ENCODE measurements at places on chromosomes 7 and 10.

GRCh38 chr10:98262571-98262970, 5.4 kb downstream of the LOXL4 start:
- no peak for DNase-seq
- no peak overlapping the region for H3K4me3 ChIP-seq
- H3K36me3 ChIP-seq, result no peaks in the 10 kb centered on the region
- H3K4me1 ChIP-seq, result peaks cover 58% of the 10 kb centered on the region

GRCh38 chr7:6392712-6393666, 54.8 kb downstream of the DAGLB start:
- H3K36me3 ChIP-seq, result peaks cover 25% of the 10 kb centered on the region
- H3K27ac ChIP-seq, result peak overlapping the region; percentile 38
- no peaks in the 10 kb centered on the region for H3K27me3 ChIP-seq

DNA sequence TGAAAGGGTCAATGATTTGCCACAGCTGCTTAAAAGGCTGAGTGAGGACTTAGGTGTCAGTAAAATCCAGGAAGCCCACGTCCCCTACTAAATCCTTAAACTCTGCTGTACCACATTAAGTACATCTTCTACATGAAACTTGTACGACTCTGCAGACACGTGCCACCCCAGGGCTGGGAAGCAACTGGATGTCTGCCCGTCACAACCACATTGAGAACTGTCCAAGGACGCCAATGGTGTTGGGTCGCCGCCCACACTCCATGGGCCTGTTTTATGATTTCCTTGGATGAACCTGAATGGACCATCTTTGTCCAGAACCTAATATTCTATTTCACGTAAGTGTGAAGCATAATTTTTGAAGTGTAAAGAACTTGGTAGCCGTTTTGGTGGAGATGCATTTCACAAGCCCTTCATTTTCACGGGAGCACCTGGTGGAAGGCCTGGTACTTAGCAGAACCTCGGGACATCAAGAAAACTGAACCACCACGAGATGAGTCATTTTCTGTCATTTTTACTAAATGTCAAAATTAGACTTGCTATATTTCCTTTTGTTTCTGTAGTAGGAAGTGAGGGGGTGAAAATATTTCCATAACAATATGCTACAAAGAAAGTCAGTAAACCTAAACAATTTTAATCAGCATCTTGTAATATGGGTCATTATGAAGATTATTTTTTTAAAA, 134.9 kb downstream of the SFMBT2 start:
- H3K36me3 ChIP-seq, result no peaks in the 10 kb centered on the region
- no peak for DNase-seq
- no peaks in the 10 kb centered on the region for H3K4me1 ChIP-seq

- DNase-seq, result no peak
- no peaks in the 10 kb centered on the region for H3K4me1 ChIP-seq
- H3K27ac ChIP-seq, result no peak overlapping the region
- H3K4me3 ChIP-seq, result no peak overlapping the region
- H3K36me3 ChIP-seq, result peaks cover 7% of the 10 kb centered on the region
These were observed 84.6 kb downstream of the VPS50 start for GRCh38 chr7:93316730-93317129.

DNA sequence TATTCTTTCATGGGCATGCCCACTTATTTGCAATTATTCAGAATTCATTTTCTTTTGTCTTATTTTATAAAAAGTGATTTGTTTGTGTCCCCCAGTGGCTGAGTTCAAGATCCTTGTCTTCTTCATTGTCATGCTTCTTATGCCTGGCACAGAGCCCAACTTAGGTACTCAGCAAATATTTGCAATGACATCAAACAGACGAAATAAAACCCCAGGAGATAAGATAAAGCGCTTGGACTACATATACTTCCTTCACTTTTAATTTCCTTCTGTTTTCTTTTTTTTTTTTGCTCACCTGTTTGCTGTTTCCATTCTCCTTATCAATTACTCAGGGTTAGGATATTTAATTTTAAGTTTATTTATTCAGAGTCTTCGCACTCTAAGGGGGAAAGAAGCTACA, 225.0 kb downstream of the SDHAF3 start:
- H3K4me3 ChIP-seq, result no peak overlapping the region
- no peaks in the 10 kb centered on the region for H3K27me3 ChIP-seq
- no peaks in the 10 kb centered on the region for H3K4me1 ChIP-seq
- DNase-seq, result no peak
- no peaks in the 10 kb centered on the region for H3K36me3 ChIP-seq

- H3K4me3 ChIP-seq, result no peak overlapping the region
- H3K27ac ChIP-seq, result no peak overlapping the region
- H3K4me1 ChIP-seq, result no peaks in the 10 kb centered on the region
- H3K36me3 ChIP-seq, result no peaks in the 10 kb centered on the region
- no peak for DNase-seq
These were observed 71.2 kb upstream of the AOAH start for GRCh38 chr7:36795451-36796021.

GRCh38 chr10:130470973-130471372, 334.8 kb downstream of the GLRX3 start:
- H3K36me3 ChIP-seq, result no peaks in the 10 kb centered on the region
- no peaks in the 10 kb centered on the region for H3K4me1 ChIP-seq
- no peak for DNase-seq

GRCh38 chr7:113093561-113093960, 6.9 kb upstream of the GPR85 start:
- no peaks in the 10 kb centered on the region for H3K36me3 ChIP-seq
- no peak overlapping the region for H3K27ac ChIP-seq
- H3K4me3 ChIP-seq, result no peak overlapping the region
- H3K27me3 ChIP-seq, result no peaks in the 10 kb centered on the region
- no peak for DNase-seq

GRCh38 chr7:150947761-150948651, 30.1 kb downstream of the KCNH2 start:
- no peaks in the 10 kb centered on the region for H3K27me3 ChIP-seq
- H3K4me1 ChIP-seq, result no peaks in the 10 kb centered on the region
- H3K36me3 ChIP-seq, result no peaks in the 10 kb centered on the region
- H3K27ac ChIP-seq, result no peak overlapping the region
- no peak overlapping the region for H3K4me3 ChIP-seq

GRCh38 chr7:47371733-47372368, 210.1 kb downstream of the TNS3 start:
- no peak overlapping the region for H3K27ac ChIP-seq
- no peaks in the 10 kb centered on the region for H3K4me1 ChIP-seq

- no peak overlapping the region for H3K27ac ChIP-seq
- H3K4me3 ChIP-seq, result no peak overlapping the region
- no peak for DNase-seq
- no peaks in the 10 kb centered on the region for H3K36me3 ChIP-seq
- H3K27me3 ChIP-seq, result no peaks in the 10 kb centered on the region
- no peaks in the 10 kb centered on the region for H3K4me1 ChIP-seq
These were observed 568.2 kb downstream of the DNAJB6 start for GRCh38 chr7:157904866-157905570.

GRCh38 chr10:84493361-84493760, 165.0 kb downstream of the CCSER2 start:
- no peaks in the 10 kb centered on the region for H3K36me3 ChIP-seq
- no peak overlapping the region for H3K27ac ChIP-seq
- no peak for DNase-seq
- no peaks in the 10 kb centered on the region for H3K27me3 ChIP-seq
- H3K4me1 ChIP-seq, result peaks cover 15% of the 10 kb centered on the region

DNA sequence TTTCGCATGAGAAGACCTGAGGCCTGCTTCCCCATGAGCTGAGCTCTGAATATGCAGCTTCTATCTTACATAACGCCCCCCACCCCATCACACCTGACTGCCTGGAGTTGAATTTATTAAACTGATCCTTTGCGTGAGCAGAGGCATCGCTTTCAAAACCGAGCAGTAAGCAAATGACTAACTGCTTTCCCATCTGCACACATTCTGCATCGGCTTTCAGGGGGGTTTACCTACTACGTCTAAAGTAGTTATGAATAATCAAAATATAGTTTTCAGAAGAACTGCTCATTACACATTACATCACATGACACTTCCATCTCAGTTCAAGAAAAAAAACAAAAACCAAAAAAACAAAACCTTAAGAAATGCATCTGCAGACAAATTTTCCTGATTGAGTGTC, 54.7 kb upstream of the EGR2 start:
- H3K27me3 ChIP-seq, result no peaks in the 10 kb centered on the region
- no peak for DNase-seq
- H3K4me3 ChIP-seq, result no peak overlapping the region
- no peak overlapping the region for H3K27ac ChIP-seq

- H3K27ac ChIP-seq, result no peak overlapping the region
- no peaks in the 10 kb centered on the region for H3K27me3 ChIP-seq
These were observed 36.6 kb downstream of the PALD1 start for GRCh38 chr10:70515035-70515667.

DNA sequence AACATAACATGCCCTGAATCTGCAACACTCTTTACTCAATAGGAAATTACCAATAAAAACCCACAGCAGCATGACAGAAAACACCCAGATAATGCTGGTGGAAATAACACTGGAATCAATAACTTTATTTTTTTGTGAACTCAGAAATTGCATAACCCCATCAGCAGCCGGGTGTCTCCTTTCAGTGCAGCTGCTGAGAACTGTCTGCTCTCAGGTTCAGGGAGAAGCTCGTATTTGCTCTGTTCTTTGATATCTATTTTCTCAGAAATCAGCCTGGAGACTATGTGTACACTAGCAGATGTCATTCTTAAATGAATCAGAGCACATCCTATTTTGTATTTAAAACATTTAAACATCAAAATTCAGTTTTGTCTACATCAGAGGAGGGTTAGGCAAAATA, 506.0 kb downstream of the POM121L12 start:
- no peaks in the 10 kb centered on the region for H3K4me1 ChIP-seq
- H3K4me3 ChIP-seq, result no peak overlapping the region
- DNase-seq, result no peak
- H3K36me3 ChIP-seq, result no peaks in the 10 kb centered on the region
- no peaks in the 10 kb centered on the region for H3K27me3 ChIP-seq
- no peak overlapping the region for H3K27ac ChIP-seq

- DNase-seq, result peak; percentile 14
- no peaks in the 10 kb centered on the region for H3K36me3 ChIP-seq
- H3K4me3 ChIP-seq, result peak overlapping the region; percentile 46
- peaks cover 27% of the 10 kb centered on the region for H3K4me1 ChIP-seq
- no peaks in the 10 kb centered on the region for H3K27me3 ChIP-seq
These were observed 3.9 kb upstream of the ITGB1 start for GRCh38 chr10:32961895-32962369.

DNA sequence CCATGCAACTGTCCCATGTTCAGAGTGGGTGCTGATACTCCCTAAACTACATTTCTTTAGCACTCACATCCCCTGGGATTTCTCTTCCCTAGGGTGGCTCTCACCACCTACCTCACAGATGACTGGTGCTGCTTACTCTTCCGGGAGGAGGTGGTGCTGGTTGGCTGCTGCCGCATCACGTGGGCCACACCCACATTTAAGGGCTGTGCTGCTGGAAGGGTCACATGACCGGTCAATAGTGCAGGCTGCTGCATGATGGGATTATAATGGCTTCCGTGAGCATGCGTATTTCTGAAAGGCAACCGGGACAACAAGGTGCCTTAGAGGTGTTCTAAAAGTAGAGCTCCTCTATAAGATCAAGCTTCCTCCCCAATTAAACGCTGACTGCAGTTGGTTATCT, 76.8 kb downstream of the CLEC2L start:
- peaks cover 12% of the 10 kb centered on the region for H3K4me1 ChIP-seq
- H3K27me3 ChIP-seq, result no peaks in the 10 kb centered on the region
- H3K27ac ChIP-seq, result no peak overlapping the region
- H3K4me3 ChIP-seq, result no peak overlapping the region
- H3K36me3 ChIP-seq, result peaks cover 54% of the 10 kb centered on the region

GRCh38 chr7:92836489-92836999, at the start of gene CDK6:
CDK6 (minus strand) TSS chr7:92836573; CDS start chr7:92833323, 3,250 bp downstream.
- peak within 1 kb of the TSS; percentile 91 for H3K4me3 ChIP-seq
- H3K27ac ChIP-seq, result peak within 1 kb of the TSS; percentile 35
- no peaks in the 10 kb centered on the region for H3K36me3 ChIP-seq
- H3K4me1 ChIP-seq, result peaks cover 12% of the 10 kb centered on the region
- H3K27me3 ChIP-seq, result no peaks in the 10 kb centered on the region

DNA sequence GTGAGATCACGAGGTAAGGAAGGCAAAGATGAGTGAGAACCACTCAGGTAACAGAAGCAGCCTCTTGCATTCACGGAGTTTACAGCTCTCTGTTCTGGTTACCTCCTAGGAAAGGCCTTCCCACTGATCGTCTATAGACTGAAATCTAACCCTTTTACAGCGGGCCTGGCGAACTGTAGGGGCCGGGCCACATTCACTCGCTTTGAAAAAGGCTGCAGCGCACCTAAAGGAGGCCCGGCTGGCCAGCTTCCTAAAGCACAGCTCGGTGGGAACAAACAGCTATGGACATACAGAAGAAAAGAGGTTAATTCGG, 565 bp downstream of the ATP5MK start:
- H3K4me1 ChIP-seq, result peaks cover 40% of the 10 kb centered on the region
- peak overlapping the region; percentile 78 for H3K27ac ChIP-seq
- peak overlapping the region; percentile 95 for H3K4me3 ChIP-seq
- no peaks in the 10 kb centered on the region for H3K27me3 ChIP-seq
- peaks cover 8% of the 10 kb centered on the region for H3K36me3 ChIP-seq
- no peak for DNase-seq

- H3K27ac ChIP-seq, result no peak overlapping the region
- peaks cover 18% of the 10 kb centered on the region for H3K4me1 ChIP-seq
- H3K27me3 ChIP-seq, result no peaks in the 10 kb centered on the region
- no peak overlapping the region for H3K4me3 ChIP-seq
- DNase-seq, result no peak
These were observed 153.3 kb upstream of the SVIL start for GRCh38 chr10:29788113-29788512.

- no peak for DNase-seq
- no peaks in the 10 kb centered on the region for H3K36me3 ChIP-seq
- H3K4me1 ChIP-seq, result peaks cover 2% of the 10 kb centered on the region
- H3K27ac ChIP-seq, result no peak overlapping the region
- H3K27me3 ChIP-seq, result no peaks in the 10 kb centered on the region
These were observed 71.9 kb upstream of the DUSP5 start for GRCh38 chr10:110425684-110426293.

DNA sequence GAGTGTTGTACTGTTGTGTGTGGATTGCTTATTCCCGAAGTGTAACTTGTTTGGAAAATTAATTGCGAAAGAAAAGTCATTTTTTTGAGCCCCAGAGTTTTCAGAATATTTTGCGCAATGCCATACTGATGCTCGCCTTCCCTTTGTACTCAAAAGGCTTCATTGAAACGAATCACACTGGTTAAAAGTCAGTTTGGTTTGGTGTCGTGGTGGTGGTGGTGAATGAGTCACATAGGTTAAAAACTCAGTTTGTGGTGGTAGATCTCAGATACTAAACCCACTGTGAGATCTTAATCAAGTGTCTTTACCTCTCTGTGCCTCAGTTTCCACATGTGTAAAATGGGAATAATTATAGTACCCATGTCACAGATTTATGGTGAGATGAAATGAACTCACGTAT, 61.1 kb upstream of the IL6 start:
- no peak overlapping the region for H3K4me3 ChIP-seq
- no peak overlapping the region for H3K27ac ChIP-seq
- no peaks in the 10 kb centered on the region for H3K4me1 ChIP-seq
- no peaks in the 10 kb centered on the region for H3K36me3 ChIP-seq
- DNase-seq, result no peak

DNA sequence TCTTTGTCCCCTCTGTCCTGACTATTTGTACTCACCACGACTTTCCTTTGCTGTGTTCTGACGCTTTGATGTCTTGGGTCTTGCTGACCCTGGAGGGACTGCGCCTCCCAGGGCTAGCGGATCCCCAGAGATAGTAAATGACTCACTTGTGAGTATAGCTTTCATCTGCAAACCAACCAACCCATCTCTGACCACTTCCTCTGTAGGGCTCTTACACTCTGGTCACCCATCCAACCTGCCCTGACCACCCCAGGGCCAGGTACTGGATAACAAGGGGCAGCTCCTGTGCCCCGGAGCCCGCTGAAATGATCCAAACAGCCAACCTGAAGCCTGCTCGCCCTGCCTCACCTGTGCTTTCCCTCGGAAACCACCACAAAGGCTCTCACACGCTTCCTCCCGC, 125.2 kb upstream of the CARD11 start:
- DNase-seq, result no peak
- H3K4me3 ChIP-seq, result no peak overlapping the region
- no peak overlapping the region for H3K27ac ChIP-seq
- H3K36me3 ChIP-seq, result no peaks in the 10 kb centered on the region
- no peaks in the 10 kb centered on the region for H3K4me1 ChIP-seq
- no peaks in the 10 kb centered on the region for H3K27me3 ChIP-seq

Data from thoracic aorta (tissue), 2 donors.